Stomach (tissue), 19 donors: ENCODE measurements at places on chromosomes 13 and 19. TPM values are rescaled to one million over a fixed set of nuclear protein-coding genes. Genes with fewer than 3 reads are reported as not detected.

GRCh38 chr19:30276011-30276882, 95.9 kb upstream of the ZNF536 start:
- no peak for DNase-seq
- no peak overlapping the region for H3K27ac ChIP-seq
- H3K4me1 ChIP-seq: no peaks in the 10 kb centered on the region
- H3K36me3 ChIP-seq: no peaks in the 10 kb centered on the region
- H3K4me3 ChIP-seq: no peak overlapping the region

Gene RYR1
- total RNA-seq: under 0.01 TPM

GRCh38 chr19:15714638-15715037, 13.2 kb upstream of the OR10H2 start:
- H3K4me3 ChIP-seq: no peak overlapping the region
- no peak overlapping the region for H3K27ac ChIP-seq
- no peaks in the 10 kb centered on the region for H3K4me1 ChIP-seq
- DNase-seq: no peak
- H3K27me3 ChIP-seq: peaks cover 11% of the 10 kb centered on the region
- no peaks in the 10 kb centered on the region for H3K36me3 ChIP-seq

Gene MBD3L3
- not detected for total RNA-seq

Gene OLFM4
- 60.8 TPM for total RNA-seq

DNA sequence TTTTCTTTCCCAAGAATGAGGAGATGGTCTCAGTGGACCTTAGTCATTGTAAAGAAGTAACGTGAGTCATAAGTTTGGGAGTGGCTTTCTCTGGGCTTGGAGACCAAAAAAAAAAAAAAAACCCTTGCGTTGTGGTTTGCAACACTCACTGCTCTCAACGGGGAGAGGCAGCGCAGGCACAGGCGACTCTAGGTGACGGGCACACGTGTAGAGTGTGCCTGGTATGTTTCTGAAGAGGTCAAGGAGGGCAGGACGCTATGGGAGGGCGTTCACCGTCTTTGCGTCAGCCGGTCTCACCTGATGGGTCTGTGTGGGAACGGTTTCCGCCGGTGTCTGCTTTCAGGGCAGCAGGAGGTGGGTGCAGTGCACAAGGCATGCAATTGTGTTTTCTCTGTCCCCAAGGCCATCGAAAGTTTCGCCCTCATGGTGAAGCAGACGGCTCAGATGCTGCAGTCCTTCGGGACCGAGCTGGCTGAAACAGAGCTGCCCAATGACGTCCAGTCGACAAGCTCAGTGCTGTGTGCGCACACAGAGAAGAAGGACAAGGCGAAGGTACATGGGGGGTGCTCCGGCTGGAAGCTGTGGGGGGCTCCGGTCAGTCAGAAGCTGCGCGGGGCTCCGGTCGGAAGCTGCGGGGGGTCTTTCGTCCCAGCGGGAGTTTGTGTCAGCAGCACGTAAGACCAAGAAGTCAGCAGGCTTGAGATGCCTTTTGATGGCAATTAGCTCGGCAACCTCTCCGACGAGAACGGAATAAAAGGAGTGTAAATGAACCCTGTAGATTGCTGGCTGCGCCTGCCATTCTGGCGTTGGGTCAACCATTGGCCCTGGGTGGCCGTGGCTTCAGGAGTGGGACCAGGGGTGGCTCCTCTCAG, 40.8 kb upstream of the F7 start:
- H3K4me1 ChIP-seq: no peaks in the 10 kb centered on the region
- no peak overlapping the region for H3K27ac ChIP-seq
- no peaks in the 10 kb centered on the region for H3K27me3 ChIP-seq

Gene ONECUT3
- 0.37 TPM for total RNA-seq

Gene HCST
- 5.0 TPM for total RNA-seq
